ENCODE measurements at places on chromosomes 5 and 9.

DNA sequence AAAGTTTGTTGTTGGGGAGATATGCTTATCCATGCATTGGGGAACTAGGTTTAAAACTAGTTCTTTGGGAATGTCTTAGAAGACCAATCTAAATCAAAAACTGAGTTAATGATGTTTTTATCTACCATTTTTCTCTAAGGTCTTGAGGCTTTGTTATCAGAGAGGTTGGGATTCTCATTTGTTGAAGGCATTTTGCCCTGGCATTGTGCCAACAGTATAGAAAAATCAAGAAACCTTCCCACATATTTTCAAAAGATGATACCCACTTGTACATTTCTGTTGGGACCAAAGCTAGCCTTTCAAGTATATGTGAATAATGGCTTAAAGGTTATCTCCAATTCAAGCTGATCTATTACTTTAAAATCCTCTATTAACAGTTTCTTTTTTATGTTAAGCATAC, 419.8 kb upstream of the KIF2A start:
- no peak for DNase-seq

DNA sequence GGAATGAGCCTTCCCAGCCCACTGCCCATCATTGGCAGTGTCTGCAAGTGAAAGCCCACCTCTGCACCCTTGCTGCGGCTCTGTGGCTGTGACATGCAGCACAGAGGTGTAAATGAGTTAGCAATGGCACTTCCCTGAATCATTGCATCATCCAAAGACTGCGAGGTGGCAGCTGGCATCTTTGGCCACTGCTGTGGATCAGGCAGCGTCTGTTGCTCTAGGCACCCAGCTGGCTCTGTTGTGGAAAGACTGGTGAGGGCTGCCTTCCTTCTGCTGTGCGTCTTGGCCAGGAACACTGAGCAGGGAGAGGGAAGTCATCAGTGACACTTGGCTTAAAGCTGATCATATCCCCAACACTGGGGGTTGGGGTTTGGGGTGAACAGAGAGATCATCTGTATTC, 64.5 kb downstream of the MFAP3 start:
- no peak for DNase-seq

DNA sequence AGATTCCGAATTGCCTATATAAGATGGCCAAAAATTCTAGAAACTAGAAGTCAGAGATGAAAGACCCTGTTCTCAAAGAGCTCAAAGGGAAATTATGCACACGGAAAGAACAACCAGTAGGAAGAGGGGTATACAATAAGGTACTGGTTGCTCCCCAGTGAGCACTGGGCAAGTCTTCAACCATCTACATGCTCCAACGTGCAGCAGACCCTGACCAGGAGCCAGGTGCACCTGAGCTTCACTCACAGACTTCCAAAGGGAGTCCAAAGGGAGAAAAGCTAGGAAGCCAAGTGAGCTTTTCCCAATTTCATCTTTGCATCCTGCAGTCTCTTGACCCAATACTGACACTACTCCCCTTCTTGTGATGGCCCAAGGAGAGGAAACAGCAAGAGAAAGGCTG, 3.9 kb downstream of the REEP5 start:
- DNase-seq: no peak

DNA sequence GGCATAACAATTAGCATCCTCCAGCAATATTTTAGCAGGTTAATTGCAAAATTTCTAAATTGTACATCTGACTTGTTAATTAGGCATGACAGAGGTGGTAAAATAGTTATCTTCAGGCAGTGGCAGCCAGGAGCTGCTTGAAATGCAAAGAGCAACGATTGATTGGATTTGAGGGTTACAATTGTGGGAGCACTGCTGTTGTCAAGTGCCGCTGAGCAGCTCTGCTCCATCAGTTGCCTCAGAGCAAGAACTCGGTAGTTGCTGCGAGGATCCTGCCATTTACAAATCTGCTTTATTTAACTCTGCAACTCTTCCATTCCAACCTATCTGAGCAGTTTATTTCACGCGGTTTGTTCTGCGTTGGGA, 12.6 kb downstream of the PBX3 start:
- DNase-seq: peak; percentile 44

- DNase-seq: no peak
Measured at GRCh38 chr9:36997414-36997813, 36.7 kb downstream of the PAX5 start.

DNA sequence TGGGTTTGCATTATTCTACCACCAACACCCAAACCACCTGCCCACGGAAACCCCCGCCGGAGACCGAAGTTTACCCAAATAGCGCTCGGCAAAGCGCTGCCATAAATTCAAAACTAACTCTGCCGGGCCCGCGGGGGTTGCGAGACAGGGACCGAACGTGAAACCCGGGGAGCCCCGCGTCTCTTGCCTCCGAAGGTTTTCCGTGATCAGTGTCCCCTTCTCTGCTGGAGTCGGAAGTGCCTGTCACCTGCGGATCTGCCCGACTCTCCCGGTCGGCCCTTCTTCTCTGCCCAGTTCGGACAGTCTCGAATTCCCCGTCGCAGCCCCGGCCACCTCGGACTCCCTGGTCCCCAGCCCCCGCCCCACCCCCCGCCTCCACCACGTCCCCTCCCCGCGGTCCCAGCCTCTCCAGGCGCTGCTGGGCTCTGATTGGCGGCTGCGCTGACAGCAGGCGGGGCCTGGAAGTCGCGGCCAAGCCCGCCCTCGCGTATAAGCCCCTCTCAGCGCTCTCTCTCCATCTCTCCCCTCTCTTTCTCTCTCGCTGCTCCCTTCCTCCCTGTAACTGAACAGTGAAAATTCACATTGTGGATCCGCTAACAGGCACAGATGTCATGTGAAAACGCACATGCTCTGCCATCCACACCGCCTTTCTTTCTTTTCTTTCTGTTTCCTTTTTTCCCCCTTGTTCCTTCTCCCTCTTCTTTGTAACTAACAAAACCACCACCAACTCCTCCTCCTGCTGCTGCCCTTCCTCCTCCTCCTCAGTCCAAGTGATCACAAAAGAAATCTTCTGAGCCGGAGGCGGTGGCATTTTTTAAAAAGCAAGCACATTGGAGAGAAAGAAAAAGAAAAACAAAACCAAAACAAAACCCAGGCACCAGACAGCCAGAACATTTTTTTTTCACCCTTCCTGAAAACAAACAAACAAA, at the start of gene RORB:
Gene RORB, plus strand, starts transcription at position 517 of the 929 bp plus-strand sequence. CDS start 642 bp downstream, outside the sequence.
- peak; percentile 52 for DNase-seq

GRCh38 chr5:176573564-176574296, 24.6 kb downstream of the CDHR2 start:
- DNase-seq: peak; percentile 60

GRCh38 chr9:27945386-27945785, 372.1 kb upstream of the C9orf72 start:
- no peak for DNase-seq

DNA sequence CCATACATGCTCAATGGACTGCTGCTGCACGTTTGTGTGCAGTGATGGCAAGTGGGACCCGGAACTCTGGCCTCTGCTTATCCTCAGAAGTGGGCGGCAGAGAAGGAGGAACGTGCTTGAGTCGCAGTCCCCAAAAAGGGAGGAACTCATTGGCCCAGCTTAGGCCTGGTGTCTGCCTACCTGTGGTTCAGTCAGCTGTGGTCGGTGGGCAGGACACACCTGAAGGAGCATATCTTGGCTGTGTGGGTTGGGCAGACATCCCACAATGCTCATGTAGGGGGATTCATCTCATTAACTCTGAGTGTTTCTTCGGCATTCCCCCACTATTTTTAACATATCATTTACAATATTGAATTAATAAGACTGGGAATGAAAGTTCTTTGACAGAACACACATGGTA, 122.9 kb upstream of the IL12B start:
- DNase-seq: no peak

GRCh38 chr9:135262248-135262647, 174.8 kb downstream of the OLFM1 start:
- DNase-seq: no peak

GRCh38 chr5:135073761-135074345, 39.8 kb upstream of the PITX1 start:
- DNase-seq: peak; percentile 35

DNA sequence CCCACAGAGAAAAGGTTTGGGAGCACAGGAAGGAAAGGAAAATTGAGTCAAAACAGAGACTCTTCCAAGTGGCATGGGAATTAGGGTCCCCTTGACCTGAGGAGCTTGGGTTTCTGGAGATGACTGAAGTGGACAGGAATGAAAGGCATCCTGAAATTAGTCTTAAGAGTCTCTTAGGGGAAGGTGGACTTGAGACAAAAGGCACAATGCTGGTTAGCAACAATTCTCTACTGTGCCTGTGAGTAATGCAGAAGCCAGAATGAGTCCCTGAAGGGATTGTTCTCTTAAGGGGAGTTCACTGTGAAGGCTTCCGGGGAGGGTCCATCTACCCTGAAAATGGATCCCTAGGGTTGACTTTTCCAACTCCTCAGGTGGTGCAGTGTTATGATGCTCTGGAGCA, 58.4 kb upstream of the FOXE1 start:
- no peak for DNase-seq

DNA sequence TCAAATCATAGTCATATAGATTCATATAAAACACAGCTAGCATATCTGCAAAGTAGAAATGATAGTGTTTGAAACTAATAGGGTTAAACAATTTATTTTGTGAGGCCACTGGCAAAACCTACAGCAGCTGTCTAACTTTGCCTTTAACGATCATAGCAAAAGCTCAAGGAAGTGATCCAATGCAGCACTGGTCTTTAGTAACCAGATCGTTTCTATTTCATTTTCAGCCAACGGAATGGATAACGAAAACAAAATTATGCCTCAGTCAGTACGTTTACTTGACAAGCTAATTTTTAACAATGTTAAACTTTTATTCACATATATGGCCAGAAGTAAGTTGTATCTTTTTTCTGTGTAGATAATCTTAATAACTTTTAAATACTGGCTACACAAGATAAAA, 17.7 kb downstream of the MLLT3 start:
- DNase-seq: no peak

- DNase-seq: no peak
Measured at GRCh38 chr9:88531920-88532698, 2.9 kb upstream of the NXNL2 start.

DNA sequence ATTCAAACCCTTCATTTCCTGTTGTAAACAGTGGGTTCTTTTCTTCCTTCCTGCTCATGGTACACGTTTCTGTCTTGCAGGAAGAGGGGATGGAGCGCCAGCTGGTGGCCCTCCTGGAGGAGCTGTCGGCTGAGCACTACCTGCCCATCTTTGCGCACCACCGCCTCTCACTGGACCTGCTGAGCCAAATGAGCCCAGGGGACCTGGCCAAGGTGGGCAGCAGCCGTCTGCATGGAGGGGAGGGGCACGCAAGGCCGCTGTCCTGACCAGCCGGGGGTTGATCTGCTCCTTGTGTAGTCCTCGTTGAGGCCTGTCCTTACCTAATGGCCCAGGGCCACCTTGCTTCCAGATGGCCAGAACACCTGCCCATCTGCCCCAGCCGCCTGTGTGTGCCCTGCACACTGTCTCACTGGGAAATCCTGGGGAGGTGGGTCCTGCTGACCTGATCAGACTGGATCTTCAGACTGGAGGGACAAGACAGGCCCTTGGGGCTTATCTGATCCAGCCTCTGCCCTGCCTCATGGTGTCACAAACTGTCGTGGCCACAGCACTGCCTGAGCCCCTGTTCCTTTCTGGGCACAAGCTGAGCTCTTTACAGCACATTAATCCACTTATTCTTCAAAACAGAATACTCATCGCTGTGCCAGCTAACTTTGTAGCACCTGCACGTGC, 44.7 kb downstream of the LRSAM1 start:
- DNase-seq: no peak

DNA sequence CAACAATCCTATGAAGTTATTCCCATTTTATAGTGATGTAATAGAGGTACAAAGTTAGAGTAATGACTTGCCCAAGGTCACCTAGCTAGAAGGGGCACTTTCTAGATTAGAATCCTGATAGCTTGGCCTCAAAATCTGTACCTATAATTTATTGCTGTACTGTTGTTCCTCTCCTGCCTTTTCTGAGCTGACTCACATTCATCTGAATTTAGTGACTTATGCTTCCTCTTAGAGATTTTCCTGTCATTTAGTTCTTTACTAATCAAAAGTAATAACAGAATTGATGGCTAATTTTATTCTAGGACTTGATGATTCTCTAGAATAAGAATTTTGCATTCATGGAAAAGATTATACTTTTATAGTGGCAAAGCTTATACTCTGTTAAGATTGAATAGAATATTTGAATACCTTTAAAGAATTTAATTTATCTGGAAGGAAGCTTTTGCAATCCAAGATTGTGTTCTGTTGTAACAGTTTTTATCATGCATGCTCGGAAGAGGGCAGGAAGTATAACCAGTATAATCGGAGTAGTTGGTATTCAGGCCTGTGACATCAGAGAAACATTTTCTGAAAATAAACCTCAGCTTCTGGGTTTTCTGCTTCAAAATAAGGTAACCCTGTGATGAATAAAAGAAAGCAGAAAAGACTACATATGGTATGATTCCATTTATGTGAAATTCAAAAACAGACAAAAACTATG, 21.3 kb downstream of the CYSTM1 start:
- DNase-seq: no peak

GRCh38 chr5:31911291-31912265, 262.5 kb downstream of the GOLPH3 start:
- DNase-seq: no peak

GRCh38 chr9:91117959-91118703, 243.6 kb downstream of the AUH start:
- DNase-seq: no peak

DNA sequence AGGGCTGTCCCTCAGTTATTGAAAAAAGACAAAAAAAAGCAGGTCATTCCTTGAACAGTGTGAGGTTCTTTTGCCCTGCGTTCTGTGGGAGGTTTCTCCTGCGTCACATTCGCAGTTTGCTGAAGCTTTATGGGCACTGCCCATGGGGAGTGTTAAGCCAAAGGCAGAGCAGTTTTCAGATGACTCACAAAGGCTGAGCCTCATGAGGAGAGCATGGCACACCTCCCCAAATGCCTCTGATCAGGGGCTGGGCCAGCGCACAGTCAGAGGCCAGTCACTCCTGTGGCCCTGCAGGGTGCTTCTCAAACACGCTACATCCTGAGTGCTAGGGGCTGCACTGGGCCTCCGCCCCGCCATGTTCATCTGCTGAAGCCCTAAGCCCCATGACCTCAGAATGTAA, 38.4 kb downstream of the IRX1 start:
- DNase-seq: no peak

- DNase-seq: no peak
Measured at GRCh38 chr9:137171149-137171900, 531 bp downstream of the TMEM210 start.

DNA sequence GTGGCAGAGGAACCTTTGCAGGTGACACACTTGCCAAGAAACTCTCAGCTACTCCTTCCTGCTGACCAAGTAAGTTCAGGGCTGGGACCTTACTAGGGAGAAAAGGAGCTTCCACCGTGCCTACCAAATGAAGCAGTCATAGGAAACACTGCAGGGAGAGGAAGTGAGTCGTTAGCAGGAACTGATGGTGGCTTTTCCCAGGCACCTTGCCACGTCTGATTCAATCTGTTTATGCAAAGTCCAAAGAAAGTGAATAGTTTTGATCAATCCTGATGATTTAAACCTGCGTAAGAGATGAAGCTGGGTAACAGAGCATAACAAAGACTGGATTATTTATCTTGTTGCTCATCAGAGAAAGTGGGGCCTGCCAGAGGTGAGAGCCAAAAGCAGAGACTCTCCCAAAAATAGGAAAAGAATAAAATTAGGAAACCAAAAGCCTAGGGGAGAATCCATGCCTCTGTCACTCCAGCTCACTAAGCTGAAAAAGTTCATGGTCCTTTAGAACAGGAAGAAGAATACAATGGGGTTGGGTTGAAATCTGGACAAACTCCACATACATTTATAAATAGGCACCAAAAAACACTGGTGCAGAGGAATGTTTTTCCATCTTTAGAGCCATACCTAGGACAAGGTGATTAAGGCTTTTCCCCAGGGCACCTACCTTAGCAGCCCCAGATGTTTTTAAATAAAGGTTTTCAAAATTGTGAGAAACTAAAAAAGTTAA, 9.3 kb upstream of the PFDN1 start:
- DNase-seq: no peak

GRCh38 chr9:16202221-16202620, 649.4 kb downstream of the CCDC171 start:
- no peak for DNase-seq

All from COR-L47 (cell line).